ENCODE measurements at places on chromosomes 7 and 10.

DNA sequence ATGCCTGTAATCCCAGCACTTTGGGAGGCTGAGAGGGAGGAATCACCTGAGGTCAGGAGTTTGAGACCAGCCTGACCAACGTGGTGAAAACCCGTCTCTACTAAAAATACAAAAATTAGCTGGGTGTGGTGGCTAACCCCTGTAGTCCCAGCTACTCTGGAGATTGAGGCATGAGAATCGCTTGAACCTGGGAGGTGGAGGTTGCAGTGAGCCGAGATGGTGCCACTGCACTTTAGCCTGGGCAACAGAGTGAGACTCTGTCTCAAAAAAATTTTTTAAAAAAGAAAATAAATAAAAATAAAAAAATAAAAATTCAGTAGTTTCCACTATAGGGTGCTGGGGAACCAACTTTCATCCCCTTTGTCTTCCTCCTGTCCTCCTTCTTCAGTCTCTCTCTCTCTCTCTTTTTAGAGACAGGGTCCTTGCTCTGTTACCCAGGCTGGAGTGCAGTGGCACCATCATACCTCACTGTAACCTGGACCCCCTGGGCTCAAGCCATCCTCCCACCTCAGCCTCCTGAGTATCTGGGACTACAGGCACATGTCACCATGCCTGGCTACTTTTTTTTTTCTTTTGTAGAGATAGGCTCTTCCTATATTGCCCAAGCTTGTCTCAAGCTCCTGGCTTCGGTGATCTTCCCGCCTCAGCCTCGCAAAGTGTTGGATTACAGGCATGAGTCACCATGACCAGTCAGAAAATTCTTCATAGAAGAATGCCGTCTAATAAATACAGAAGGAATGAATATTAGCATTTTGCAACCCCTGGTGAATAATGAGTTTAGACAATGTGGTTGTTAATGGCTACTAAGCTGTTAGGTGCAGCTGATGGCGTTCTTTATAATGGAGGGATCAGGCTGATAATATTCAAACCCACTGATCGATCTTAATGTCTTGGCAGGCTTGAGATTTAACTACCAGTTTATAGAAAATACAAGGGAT, 20.6 kb downstream of the RBM20 start:
- DNase-seq, result no peak

GRCh38 chr7:77157446-77157845, 35.0 kb downstream of the CCDC146 start:
- no peak for DNase-seq

- DNase-seq, result no peak
Observed at GRCh38 chr10:80126876-80127275, 5.7 kb upstream of the PLAC9 start.

DNA sequence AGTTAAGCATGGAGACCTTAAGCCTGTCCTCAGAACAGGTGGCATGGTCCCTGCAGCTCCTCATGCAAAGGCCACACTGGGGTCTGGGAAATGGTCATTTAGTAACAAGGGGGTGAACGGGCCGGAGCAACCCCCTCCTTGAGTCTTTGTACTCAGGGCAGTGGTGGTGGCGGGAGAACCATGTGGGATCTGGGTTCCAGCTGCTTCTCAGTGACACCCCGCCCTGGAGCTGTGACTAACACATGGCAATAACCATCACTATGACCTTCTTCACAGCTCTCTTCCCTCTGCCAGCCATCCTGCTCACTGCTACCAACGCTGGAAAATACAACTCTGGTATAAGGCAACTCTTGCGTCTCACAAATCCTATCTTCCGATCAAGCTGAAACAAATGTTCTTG, 203.4 kb upstream of the FRMD4A start:
- DNase-seq, result no peak

DNA sequence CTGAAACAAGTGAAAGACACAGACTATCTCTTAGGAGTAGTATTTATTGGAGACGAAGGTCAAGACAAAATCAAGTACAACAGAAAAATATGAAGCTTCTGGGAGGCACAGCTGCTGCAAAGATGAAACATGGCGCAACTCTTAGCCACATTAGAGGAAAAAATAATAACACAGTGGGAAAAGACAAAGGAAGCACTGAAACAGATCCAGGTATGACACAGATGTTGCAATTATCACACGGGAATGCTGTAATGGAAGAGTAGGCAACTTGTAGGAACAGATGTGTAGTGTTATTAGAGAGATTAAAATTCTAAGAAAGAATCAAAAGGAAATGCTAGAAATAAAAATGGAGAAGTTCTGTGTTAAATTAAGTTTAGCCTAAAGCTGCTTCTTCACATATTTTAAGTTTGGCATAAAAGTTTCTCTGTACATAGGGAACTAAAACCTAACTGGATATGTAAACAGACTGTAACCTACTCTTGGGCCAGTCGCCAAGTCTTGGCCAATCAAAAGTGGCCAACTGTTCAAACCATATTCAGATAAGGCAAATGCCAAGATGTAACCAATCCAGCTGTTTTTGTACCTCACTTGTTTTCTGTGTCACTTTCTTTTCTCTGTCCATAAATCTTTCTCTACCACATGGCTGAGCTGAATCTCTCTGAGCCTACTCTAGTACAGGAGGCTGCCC, 1132.0 kb upstream of the LRRTM3 start:
- no peak for DNase-seq

GRCh38 chr7:44367475-44368043, 42.2 kb upstream of the CAMK2B start:
- DNase-seq, result no peak

- DNase-seq, result no peak
Observed at GRCh38 chr7:139896831-139897230, 67.8 kb downstream of the TBXAS1 start.

- no peak for DNase-seq
Observed at GRCh38 chr10:82866424-82867020, 991.5 kb downstream of the NRG3 start.

GRCh38 chr10:128570319-128570995, 444.2 kb upstream of the MKI67 start:
- no peak for DNase-seq

- DNase-seq, result no peak
Observed at GRCh38 chr7:95324431-95324830, at the start of gene PON1. PON1 (minus strand) TSS chr7:95324532; CDS start chr7:95324475, 57 bp downstream.

DNA sequence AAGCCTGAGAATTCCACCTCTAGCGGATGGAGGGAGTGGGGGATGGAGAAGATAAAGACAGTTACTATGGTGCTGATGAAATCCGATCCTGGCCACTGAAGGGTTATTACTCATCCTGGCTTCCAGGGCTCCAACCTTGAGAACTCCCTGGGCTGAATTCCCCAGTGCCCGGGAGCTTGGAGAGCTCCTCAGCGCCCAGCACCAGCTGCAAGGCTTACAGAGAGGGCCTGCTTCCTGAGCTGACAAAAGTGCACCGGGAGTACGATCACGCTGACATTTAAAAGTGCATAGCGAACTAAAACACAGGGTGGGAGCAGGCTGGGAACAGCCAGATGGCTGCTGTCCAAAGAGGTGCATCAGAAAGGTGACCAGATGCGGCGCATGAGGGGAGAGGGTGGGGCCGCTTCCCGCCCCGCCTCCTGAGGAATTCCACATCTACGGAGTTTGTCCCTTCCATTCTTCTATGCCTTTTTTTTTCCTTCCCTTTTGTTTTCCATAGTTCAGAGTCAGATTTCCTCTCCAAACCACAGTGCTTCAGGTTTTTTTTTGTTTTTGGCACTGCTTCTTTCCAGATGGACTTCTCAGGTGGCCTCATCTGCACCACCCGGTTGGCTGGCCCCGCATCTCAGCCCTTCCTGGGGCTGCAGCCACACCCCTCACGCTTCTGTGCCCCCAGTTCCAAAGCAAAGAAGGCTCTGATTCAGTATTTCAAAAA, 62.4 kb upstream of the MKRN1 start:
- DNase-seq, result no peak

- no peak for DNase-seq
Observed at GRCh38 chr7:1769286-1770200, 99.5 kb downstream of the ELFN1 start.

DNA sequence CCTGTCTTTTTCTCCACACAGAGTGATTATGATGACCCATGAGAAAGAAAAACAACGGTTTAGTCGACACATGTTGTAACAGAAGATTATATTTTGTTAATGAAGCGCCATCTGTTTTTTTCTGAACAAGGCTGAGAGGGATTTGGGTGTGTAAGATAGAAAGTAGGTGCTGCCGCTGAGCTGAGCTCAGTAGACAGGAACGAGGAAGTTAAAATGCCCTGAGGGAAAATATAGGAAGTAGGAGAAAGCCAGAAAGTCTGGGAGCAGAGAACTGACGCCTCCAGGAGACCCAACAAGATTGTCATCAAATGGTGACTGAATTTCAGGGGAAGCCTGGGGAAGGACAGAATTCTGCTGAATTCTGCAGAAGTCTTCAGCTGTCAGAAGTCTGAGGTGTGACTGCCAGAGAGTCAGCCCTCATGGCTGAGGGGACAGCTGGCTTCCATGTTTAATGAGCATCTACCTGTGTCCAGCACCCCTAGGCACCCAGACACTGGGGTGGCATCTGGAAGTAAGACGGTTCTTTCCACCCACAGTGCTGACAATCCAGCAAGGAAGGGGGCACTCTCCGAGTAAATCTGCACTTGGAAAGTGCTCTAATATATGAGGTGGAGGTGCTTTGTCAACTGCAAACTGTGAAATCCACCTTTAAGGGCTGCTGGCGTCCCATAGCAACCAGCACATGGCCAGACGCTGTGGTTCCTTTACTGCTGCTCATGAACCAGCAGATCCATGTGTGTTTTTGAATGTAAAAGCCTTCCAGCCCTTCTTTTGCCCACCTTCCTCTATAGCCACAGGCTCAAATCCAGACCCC, 12.5 kb upstream of the TSPAN15 start:
- no peak for DNase-seq

- no peak for DNase-seq
Observed at GRCh38 chr10:124722798-124723783, 21.1 kb downstream of the FAM53B start.

DNA sequence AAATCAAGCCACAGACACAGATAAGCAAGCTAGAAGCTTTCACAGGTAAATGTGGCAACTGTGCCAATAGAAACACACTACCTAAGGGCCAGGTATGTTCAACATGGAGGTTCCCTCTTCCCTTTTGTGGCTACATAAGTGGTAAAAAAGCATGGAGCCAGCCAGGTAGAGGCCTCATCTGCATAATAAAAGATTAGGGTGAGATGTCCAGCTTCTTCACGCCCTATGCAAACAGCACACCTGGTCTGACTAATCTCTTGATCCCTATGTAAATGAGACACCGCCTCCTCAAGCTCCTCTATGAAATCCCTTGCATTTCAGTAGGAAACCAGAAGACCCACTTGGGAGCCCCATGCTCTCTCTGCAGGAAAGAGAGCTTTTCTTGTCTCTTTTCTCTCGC, 282.2 kb downstream of the NEBL start:
- no peak for DNase-seq

DNA sequence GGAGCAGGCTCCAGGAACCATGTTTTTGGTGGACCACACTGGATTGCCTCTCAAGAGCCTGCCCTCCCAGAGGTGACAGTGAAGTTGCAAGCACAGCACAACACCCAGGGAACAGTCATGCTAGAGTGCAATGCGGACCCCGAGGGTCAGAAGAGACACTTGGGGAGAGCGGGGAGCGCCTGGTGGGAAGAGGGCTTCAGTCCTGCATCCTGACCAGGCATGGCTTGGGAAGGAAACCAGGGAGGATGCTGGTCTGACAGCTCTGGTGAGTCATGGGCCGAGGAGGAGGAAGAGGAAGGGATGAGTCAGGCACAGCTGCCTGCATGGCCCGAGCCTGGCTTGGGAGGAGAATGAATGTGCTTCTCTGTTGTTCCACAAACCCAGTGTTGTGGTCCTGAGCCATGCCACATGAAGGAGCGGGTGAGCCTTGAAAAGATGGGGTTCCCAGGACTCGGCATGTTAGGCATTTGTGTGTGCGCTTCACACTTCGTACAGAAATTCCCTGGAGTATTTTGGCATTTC, 29.5 kb upstream of the ANKRD2 start:
- no peak for DNase-seq

GRCh38 chr10:45420453-45421192, 46.6 kb downstream of the ALOX5 start:
- no peak for DNase-seq

GRCh38 chr7:129655811-129656210, 44.3 kb downstream of the NRF1 start:
- no peak for DNase-seq

DNA sequence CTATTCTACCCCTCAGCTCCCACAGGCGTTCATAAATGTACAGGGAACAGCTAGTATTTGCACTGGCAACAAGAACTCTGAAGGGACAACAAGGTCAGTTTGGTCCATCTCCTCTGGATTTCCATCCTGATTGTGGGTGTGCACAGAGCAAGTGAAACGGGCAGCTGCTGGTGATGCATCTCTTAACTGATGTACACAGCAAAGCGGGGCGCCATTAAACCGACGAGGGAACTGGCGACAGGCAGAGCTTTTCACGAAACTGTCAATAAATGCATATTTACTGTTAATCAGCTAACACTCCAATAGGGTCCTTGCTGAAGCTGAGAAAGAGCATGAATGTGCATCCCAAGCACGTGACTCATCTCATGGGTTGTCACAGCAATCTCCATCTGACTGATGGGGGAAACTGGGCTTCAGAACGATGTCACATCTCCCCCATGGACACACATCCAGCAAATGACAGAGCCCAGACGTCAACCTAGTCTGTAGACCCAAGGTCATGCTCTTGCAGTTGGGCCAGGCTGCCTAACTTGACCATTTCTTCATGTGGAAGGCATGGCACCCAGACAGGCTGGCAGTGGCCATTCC, 54.2 kb downstream of the FAM53B start:
- no peak for DNase-seq

GRCh38 chr10:33815776-33816175, 481.3 kb upstream of the NRP1 start:
- no peak for DNase-seq

DNA sequence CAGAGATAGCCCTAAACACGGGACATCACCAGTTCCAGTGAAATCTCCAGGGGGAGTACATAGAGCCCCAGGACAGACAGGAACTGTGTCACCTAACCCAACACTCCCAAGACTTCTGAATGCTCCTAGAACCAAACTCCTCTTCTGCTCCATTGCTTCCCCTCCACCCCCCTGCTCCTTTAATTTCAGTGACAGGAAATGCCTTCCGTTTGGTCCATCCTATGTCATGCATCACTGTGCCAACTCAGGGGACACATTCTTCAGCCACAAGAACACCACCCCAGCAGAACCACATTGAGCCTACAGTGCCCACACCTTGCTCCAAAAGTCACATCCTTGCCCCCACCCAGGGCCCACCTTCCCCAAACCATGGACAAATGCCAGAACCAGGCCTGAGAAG, 100.5 kb downstream of the KCNMA1 start:
- no peak for DNase-seq

DNA sequence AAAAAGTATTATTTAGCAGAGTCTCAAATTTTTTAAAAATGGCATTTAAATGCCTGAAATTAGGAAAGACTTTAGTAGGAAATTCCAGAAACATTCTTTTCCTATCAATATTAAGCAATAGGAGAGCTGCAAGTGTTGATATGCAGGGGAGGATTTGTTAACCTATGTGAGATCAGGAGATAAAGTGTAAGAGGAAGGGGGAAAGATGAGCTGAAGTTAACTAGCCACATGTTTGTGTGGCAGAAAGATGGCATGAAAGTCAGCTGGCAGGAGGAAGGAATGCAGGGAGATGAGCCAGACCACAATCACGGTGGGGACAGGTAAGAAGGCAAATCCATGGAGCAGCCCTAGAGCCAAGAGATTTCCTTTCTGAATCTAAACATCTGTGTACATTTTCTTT, 303.6 kb downstream of the MAGI2 start:
- DNase-seq, result no peak

- DNase-seq, result no peak
Observed at GRCh38 chr7:105639667-105640493, 58.6 kb upstream of the EFCAB10 start.

- DNase-seq, result no peak
Observed at GRCh38 chr7:134554417-134554966, 5.6 kb downstream of the AKR1B15 start.

GRCh38 chr7:131691454-131692130, 135.2 kb upstream of the PODXL start:
- DNase-seq, result no peak
